Stimulated activated naive CD4-positive, alpha-beta T cell treated with Interleukin-2 at 50 U/mL for 16 hours (primary cell): ENCODE measurements at places on chromosomes 6 and 20.

DNA sequence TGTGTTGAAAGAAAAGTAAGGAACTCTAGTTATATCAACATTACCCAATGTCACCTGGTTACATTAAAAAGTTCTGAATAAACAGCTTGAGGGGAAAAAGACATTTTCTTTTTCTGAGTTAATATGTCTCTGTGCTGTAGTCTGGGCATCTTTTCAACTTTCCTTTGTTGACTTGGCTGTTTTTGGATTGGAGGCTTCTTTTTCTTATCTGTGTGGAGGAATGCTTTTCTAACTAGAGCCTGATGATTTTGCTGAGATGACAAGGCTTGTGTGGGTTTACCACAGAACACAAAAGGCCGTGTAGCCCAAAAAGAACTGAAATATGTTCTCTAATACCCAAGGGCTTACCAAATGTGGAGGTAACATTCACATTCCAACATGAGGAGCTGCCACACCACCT lies 161.8 kb downstream of the KCNQ5 start:
- DNase-seq, result no peak

- DNase-seq, result no peak
These were observed 163.3 kb downstream of the QRSL1 start for GRCh38 chr6:106792536-106793236.

GRCh38 chr6:2274981-2275891 lies 29.8 kb upstream of the GMDS start:
- DNase-seq, result no peak

- DNase-seq, result no peak
These were observed 22.4 kb upstream of the MAS1L start for GRCh38 chr6:29510202-29510601.

GRCh38 chr6:144580771-144581170 lies 295.6 kb downstream of the UTRN start:
- DNase-seq, result no peak

DNA sequence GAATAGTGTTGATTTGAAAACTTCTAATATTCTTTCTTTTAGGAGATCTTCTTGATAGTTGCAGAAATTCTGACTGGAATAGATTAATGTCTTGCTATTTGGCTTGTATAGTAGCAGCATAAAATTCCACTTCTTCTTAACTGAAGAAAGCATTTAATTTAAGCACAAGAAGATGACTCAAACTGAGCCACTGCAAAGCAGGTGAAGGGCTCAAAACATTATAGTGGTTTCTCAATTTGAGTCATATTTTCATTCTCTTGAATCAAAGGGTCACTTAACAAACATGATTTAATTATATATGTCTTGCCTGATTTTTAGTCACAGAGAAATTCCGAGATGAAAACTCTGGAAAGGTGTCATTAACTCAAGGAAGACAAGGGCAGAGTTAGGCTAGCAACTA lies 239.3 kb downstream of the ZNF217 start:
- DNase-seq, result no peak

- peak; percentile 46 for DNase-seq
These were observed 3.9 kb upstream of the ZNF831 start for GRCh38 chr20:59159493-59160376.

DNA sequence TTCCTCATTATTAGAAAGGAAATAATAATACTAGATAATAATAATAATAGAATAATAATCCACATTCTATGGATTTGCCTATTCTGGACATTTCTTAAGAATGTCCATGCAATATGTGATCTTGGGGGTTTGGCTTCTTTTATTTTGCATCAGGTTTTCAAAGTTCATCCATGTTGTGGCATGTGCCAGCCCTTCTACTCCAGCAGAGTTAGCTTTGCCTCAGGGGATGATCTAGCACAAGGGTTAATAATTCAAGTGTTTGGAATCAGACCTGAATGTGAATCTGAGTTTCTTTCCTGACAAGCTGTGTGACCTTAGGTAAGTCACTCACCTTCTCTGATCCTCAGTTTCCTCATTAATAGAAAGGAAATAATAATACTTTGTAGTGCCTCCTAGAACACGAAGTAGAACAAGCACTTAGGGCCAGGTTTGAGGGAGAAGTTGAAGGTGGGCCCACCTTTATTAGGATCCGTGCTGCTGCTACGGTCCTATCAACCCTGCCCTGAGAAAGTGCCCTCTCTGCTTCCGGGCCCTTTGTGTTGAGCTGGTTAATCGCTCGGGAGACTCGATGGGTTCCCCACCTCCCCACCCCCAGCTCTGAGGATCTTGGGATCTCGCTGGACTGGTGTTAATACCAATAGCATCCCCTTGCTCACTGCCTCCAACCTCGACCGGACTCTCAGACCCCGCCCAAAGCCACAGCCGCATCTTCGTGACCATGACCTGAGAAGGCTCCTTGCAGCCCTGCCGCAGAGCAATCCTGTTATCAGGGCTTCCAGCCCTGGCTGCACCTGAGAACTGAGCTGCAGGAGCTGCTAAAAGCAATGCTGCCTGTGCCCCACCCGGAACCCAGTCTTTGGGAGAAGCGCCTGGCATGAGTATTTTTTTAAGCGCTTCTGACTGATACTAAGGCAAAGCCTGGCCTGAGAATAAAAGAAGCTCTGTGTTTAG lies 26.9 kb downstream of the RBM38 start:
- no peak for DNase-seq

DNA sequence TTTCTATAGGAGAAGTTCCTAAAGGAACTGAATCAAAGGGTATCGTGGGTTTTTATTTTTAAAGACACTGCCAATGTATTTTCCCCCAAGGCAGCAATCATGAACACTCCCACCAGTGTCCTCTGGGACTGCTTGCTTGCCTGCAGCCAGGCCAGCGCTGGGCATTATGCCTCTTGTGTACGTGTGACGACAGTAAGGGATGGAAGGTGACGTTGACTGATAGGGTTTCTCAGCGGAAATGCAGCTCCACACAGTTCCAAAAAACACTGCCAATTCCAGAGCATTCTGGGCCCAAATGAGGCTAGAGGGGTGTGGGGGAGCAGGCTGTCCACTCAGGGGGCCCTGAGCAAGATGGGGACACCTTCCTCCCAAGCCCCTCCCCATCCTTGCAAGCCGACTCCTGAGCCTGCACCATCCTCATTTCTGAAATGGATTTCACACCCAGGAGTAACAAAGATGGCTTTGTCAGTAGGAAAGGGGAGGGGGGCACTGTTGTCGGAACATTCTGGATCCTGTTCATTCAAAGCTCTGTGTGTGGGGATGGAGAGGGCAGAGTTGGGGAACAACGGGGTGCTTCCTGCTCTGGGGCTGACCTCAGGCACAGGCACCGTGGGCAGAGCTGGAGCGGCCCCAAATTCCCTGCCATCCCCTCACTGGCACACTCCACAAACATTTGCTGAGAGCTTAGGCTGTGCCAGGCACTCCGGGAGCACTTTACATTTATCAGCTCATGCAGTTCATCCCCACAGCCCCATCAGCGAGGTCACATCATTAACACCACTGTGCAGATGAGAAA lies 20.0 kb downstream of the PREX1 start:
- no peak for DNase-seq

GRCh38 chr20:23283096-23283850 lies 67.3 kb upstream of the NXT1 start:
- no peak for DNase-seq

GRCh38 chr6:88513920-88514319 lies 347.8 kb upstream of the CNR1 start:
- DNase-seq, result no peak

DNA sequence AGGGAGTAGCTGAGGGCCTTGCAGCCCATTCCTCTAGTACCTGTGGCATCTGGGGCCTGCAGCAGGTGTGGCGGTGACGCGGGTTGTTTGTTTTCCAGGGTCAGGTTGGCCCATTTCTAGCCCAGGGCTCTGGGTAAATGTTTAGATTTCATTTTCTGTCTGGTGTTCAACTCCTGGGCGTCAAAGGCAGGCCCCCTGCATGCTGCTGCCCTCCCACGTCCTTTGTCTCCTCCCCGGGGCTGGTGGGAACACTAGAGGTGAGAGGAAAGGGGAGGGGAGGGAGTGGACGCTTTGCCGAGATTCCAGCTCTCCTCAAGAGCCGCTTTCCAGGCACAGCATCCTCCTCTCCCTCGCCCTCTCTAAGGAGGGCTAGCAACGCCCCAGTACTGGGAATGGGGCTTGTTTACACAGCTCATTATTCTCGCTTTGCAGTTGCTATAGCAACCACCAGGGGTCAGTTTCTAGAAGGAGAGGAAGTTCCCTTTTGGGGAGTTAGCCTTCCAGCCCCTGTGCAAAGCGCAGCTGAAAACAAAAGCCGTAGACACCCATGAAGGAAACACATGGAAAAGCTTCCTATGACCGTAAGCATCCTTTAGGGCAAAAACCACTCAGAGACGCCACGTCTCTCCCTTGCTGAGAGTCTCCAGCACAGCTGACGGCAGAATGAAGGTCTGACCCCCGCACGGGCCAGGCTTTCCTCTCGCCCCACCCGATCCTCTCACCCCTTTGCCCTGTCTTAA lies 170.6 kb downstream of the LY86 start:
- DNase-seq, result no peak

DNA sequence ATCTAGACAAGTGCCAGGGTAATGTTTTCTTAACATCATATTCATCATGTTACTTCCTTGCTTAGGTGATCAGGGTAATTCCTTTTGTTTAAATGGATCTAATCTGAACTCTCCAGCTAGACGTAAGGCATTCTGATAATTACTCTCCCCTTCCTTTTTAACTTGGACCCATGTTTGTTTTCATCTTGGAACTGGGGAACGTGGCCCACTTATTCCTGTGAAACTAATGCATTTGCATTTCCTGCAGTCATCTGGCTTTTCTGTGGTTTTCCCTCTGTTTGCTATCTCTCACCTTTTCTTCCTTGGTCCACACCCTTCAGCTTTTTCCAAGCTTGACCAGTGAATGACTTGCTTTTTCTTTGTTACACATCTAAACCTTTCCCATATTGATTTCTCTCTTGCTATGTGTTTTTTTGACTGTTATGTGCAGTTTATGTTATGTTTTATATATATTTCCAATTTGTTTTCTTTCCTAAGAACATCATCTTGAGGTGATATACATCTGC lies 33.3 kb downstream of the SLX4IP start:
- DNase-seq, result no peak

DNA sequence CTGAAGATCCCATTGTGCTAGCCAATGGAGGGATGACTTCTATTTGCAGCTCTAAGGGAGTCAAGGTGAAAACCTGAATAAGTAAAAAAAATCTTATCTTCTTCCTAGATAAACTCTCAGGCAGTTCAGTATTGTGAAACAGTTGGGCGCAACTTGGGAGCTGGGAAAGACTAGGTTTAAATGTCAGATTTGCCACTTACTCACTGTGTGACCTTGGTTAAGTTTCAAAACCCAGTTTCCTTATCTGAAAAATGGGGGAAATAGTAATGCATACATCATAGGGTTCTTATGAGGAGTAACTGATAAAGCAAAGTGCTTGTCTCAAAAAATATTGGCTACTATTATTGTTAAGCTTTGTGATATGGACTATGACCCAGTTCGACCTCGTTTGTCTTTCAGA lies 88.8 kb downstream of the CD83 start:
- no peak for DNase-seq

DNA sequence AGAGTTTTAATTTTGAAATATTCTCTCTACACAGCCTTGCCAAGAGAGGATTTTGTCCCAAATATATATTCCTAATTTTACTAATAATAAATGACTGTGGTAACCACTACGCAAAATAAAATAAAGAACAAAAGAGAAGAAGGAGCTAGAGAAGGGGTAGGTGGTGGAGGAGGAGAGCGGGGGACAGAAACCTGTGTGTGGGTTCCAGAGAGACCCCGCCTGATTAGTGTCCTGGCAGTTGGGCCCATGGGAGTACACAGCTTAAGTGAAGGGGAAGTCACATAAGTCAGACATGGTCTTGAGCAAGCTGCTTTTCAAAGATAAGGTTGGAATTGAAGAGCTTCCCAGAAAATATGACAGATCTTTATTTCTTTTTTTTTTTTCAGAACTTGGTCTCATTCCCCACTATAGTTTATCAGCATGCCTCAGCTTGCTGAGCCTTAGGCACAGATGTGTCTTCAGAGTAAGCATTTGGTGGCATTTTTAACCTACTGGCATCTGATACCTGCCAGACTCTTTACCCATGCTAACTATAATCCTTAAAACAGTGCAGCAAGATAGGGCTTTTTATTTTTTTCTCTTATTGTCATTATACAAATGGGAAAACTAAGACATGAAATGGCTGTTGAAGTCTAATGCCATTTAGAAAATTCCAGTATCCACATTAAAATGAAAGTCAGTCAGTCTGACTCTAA lies 9.6 kb upstream of the RHAG start:
- DNase-seq, result no peak

- no peak for DNase-seq
These were observed 80.4 kb downstream of the TBXT start for GRCh38 chr6:166087246-166087645.

- DNase-seq, result no peak
These were observed 206.0 kb upstream of the FOXQ1 start for GRCh38 chr6:1105833-1106400.

- no peak for DNase-seq
These were observed 118.9 kb upstream of the SLC22A23 start for GRCh38 chr6:3575701-3576100.
